ENCODE measurements at places on chromosomes 2 and 18.

DNA sequence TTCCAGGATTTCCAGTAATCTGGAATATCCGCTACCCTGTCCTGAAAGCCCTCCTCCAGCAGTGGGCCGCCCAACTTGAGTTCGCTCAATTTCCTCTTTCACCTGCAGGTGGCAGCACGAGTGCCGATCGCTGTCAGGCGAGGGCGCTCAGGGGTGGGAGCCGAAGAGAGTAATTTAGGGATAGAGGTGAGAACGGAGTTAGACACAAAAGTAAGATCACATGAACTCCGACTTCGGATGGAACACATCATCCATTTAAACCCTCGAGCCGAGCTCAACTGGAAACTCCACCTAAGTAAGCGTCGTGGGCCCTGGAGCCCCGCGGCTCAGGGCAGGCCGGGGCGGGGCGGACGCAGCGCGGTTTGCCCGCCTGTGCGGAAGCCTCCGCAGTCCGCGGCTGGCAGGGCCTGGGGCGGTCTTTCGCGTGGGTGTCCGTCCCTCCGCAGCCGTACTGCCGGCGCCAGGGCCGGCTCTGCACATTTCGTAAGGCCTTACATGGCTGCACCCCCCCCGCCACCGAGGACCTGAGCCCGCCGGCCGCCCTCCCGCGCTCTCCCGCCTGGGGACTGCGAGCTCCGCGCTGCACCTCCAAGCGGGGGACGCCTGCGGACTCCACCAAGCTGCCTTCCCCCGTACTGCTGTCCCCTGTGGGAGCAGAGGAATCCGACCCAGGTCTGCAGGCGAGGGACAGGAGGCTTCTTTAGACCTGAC lies 61.2 kb downstream of the SEMA4F start:
- DNase-seq: peak; percentile 94

DNA sequence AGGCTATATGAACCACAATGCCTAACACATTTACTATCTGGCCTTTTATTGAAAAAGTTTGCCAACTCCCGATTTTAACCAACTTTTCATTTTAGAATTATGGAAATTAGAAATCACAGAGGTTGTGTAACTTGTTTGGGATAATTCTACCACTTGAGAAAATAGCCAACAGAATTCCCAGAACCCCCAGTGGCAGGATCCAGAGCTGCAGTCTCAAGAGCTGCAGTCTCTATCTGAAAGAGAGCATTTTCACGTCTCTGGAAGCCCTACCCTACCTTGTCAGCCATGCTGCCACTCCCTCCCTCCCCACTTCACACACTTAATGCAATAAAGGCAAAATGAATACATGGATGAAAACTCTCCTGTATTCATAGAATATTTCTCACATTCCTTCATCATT lies 23.4 kb upstream of the TSPYL6 start:
- DNase-seq: no peak

GRCh38 chr2:64212346-64212745 lies 68.1 kb upstream of the PELI1 start:
- DNase-seq: no peak

DNA sequence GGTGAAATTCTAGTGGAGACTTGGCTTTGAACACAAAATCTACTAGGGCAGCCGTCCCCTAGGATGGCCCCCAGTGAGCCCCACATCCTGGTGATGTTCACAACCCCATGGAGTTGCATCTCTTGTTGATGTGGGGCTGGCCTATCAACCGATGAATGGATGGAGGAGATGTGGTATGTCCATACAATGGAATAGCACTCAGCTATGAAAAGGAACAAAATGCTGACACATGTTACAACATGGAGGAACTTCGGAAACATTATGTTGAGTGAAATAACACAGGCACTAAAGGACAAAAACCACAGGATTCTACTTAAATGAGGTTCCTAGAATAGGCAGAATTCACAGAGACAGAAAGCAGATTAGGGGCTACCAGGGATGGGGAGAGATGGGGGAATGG lies 80.1 kb upstream of the ASAP2 start:
- DNase-seq: no peak

GRCh38 chr2:40287773-40288172 lies 164.1 kb downstream of the SLC8A1 start:
- no peak for DNase-seq

DNA sequence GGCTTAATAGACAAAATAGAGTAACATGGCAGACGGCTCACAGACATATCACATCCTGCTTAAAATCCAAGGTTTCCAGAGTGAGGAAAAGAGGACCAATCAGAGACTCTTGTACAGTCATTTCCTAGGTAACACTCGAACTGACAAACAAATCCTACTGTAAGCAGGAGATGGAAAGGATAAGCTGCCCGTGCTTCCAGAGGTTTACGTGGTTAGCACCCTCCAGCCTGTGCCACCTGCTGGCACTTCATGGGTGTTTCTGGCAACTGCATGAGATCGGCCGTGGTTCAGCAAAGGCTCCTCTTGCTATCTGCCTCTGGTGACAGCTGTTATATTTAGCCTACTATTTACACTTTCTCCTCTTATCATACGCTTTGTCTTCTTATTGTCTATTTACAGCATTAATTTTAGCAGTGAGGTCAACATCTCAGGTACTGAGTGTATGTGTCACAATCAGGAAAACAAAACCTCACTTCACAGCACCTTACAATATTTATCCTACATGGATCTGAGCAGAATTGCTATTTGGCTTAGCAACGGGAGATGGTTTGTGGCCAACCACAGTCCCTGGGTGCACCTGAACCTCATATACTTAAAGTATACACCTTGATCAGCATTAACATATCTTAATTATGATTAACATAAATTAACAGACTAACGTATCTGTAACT lies 226.9 kb downstream of the TMEM163 start:
- DNase-seq: peak; percentile 43

DNA sequence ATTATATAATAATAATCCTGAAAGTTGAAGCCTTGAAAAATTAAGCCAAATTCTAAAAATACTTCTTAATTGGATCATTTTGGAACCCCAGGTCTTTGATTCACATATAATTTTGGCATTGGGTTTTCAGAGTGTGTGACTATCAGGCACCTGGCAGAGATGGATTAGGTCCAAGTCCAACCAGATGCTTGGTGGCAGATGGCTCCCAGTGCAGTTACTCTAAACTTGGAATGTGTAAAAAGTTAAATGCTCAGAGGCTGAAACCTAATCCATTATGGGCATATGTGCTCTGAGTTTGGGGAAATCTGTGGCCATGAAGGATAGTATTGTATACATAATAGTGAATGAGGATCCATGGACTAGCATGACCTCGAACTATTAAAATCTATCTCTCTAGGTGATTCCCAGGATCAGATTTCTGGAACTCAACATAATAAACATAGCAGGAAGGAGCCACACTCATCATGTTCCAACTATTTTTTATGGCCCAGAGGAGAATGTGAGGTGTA lies 333.0 kb downstream of the RPRM start:
- DNase-seq: no peak
